ENCODE measurements at places on chromosomes 16 and 17. TPM values are rescaled to one million over a fixed set of nuclear protein-coding genes. Genes with fewer than 3 reads are reported as not detected.

Gene TNS4
- 275 TPM for total RNA-seq

Gene MARCHF10
- 0.88 TPM for total RNA-seq

Gene APOBR
- total RNA-seq = 0.06 TPM

Gene KRTAP9-4
- total RNA-seq = not detected

Gene ZFP3
- 0.98 TPM for total RNA-seq

Gene IKZF3
- not detected for total RNA-seq

Gene GPR142
- not detected for total RNA-seq

Gene COIL
- total RNA-seq = 15.0 TPM

Gene TBC1D28
- total RNA-seq = not detected

Gene OR1A1
- not detected for total RNA-seq

Gene NOD2
- total RNA-seq = 0.05 TPM

Gene KRT23
- 0.29 TPM for total RNA-seq

Gene RASL10B
- total RNA-seq = 0.15 TPM

Gene IL34
- 0.38 TPM for total RNA-seq

Gene EVPLL
- not detected for total RNA-seq

Gene SHCBP1
- 45.2 TPM for total RNA-seq

Gene CALCOCO2
- total RNA-seq = 81.0 TPM

Gene ARL5C
- total RNA-seq = not detected

Gene SOST
- total RNA-seq = not detected

Gene PDIA2
- total RNA-seq = 0.77 TPM

Gene RSKR
- 4.3 TPM for total RNA-seq

Gene NUP88
- total RNA-seq = 81.3 TPM

Gene MYL11
- 0.39 TPM for total RNA-seq

Gene TAF15
- total RNA-seq = 200 TPM

Gene CCL3
- not detected for total RNA-seq

Gene PIRT
- not detected for total RNA-seq

Gene FN3KRP
- 67.8 TPM for total RNA-seq

Gene KRTAP3-2
- 0.26 TPM for total RNA-seq

Gene ODAD4
- total RNA-seq = 1.7 TPM

Gene TBC1D3K
- total RNA-seq = not detected

Gene SPATA22
- total RNA-seq = not detected

Gene GH2
- not detected for total RNA-seq

Gene FBXO39
- total RNA-seq = not detected

Gene B3GNT9
- total RNA-seq = 7.9 TPM

Gene CCL1
- not detected for total RNA-seq

Gene CCDC144A
- total RNA-seq = 1.2 TPM

Gene KIF18B
- 32.9 TPM for total RNA-seq

Gene TNRC6A
- 28.8 TPM for total RNA-seq

Gene NCOR1
- total RNA-seq = 62.3 TPM

Gene KRTAP2-1
- total RNA-seq = not detected

Gene HID1
- 15.7 TPM for total RNA-seq

Gene FAM20A
- not detected for total RNA-seq

Gene FBXW10
- total RNA-seq = 0.97 TPM

Gene NUFIP2
- total RNA-seq = 53.5 TPM

Gene MT1A
- 31.5 TPM for total RNA-seq

Gene KRT14
- total RNA-seq = 0.17 TPM

Gene CTRB2
- total RNA-seq = not detected

Gene OXLD1
- total RNA-seq = 53.3 TPM

Gene VAT1L
- not detected for total RNA-seq

Gene CCDC40
- 7.5 TPM for total RNA-seq

Gene MC1R
- total RNA-seq = 6.1 TPM

Gene CACNG5
- total RNA-seq = not detected

Gene ELOB
- 574 TPM for total RNA-seq

Gene CSF3
- total RNA-seq = 0.70 TPM

Gene HS3ST4
- not detected for total RNA-seq

Gene PRR29
- total RNA-seq = 0.75 TPM

Gene CCDC200
- total RNA-seq = 0.12 TPM
